ENCODE measurements at places on chromosomes 4 and X.

DNA sequence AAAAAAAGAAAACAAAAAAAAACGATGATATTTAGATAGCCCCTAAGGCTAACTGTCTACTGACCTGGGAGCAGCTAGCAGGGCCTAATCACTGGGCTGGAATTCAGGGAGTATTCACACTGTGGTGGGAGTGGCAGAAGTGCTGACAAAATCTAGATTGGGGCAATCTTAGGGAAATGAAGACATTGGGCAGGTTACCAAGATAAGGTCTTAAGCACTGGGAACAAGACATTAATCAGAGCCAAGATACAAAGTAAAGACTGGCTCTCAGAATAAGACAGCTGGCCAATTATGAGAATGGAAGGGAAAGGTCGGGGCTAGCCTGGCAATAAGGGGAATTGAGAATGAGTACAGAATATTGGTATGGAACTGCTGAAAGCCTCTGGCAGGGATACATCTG is 100.2 kb upstream of the GRIA3 start:
- no peak for DNase-seq

DNA sequence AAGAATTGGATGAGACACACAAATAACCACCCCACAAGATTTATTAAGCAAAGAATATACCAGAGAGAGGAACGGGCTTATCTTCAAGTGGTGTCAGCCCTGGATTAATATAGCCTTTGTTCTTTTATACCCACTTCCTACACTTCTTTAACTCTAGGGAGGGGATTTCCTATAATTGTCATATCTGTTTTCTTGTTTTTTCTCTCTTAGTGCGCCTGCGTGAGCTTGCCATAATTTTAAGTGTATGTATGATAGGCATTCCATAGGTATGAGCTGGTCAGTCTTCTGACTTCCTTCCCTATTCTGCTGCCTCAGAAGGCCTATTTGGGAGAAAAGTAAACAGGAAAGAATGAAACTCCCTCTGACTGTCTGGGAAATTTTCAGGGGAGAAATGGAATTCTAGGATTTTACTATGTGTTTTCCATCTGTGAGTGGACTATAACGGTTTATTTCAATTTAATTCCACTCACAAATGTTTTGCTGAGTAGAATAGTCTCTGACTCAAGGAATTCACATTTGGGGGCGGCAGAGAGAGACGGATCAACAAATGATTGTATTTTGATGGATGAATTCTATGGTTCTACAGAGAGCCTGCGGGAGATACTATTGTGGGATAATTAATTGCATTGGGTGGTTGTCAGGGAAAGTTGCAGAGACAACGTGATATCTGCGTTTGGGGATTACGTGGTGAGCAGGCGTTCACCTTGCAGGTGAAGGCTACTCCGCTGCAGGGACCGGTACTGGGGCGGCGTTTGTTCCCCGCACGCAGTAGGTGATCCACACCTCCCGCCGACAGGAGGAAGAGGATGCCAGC is 626 bp upstream of the CEP135 start:
- peak; percentile 15 for DNase-seq

GRCh38 chrX:103311399-103311780 is 600 bp upstream of the BEX2 start:
- no peak for DNase-seq

- DNase-seq = no peak
These were observed 131.0 kb downstream of the TET2 start for GRCh38 chr4:105277702-105278101.

DNA sequence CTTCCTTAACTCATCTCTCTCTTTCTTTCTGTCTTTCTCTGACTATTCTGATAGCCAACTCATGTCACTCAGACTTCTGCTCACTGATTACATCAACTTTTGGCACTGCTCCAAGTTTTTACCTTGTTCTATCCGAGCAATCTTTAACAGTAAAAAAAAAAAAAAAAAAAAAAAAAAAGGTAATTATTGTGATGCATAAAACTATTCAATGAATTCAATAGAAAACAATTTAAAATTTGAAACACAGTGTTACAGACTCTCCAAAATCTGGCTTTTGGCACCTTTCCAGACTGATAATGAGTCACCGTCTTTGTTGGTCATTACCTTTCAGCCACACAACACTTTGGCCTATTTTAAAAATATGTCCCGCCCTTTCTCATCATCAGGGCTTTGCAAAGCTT is 229.5 kb downstream of the GALNTL6 start:
- DNase-seq = no peak

DNA sequence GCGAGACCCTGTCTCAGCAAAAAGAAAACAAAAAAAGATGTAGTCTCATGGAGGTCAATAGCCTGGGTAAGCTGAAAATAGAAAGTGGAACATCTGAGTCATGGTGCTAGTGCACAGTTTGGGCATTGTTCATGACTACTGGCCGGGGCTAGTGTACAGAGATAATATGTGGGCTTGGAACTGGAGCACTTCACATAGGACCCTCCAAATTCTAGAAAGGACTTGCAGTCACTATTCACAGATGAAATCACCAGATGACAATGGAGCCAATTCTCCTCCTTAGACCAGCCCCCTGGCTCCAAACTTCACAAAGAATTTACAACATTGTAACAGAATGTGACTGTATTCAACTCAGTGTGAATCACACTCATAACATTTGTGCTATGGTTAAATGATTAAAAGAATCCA is 367.8 kb upstream of the SLC7A11 start:
- no peak for DNase-seq

DNA sequence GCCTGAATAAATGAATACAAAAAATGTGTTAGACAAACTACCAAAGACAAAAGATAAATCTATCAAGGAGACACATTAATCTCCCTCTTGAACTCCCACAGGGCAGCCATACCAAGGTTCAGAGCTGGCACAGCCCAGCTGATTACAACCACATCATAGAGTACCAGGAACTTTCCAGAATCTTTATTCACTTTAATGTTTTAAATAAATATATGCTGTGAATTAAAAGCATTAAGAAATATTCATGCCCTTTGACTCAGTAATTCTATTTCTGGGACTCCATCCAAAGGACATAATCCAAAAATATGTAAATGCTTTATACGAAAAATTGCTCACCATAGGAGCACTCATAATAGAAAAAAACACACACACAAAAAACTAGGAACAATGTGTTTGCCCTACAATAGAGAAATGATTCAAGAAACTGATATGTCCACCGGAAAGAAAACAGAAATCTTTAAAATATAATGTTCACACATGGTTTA is 126.0 kb downstream of the LDB2 start:
- no peak for DNase-seq

DNA sequence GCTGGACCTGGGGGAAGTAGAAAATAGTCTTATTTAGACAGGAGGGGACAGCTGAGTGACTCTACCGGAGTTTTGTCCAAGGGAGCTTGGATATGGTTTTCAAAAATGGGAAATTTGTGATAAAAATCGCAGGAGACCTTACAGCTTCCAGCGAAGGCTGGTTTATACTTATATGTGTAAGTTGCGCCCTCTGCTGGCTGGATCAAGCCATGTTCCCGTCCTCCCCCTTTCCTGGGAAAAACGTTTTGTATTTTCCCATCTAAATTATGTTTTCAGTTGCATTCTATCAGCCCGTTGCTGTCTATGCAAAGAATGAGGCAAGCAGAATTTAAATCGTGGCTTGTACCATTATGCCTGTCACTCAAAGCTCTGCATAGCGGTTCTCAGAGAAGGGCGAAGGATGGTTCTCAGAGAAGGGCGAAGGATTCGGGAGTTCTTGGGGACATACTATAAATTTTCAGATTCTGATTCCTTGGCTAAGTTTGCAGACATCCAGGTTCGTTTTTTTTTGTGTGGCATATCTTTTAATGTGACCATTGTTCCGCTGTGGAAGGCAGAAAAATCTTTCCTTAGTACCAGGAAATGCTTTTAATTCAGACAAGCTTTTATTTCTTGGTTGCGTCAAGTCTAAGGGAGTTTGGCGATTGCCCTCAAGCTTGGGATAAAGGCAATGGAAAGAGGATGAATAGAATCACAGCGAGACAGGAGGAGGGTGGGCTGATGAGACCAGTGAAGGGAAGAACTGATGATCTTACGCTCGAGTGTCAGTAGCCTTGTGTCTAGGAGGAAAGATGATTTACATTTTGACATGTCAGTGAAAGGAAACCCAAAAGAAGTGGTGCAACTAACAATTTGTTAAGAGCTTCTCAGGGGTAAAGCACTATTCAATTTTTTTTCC is 128.5 kb upstream of the ARX start:
- DNase-seq = no peak

GRCh38 chr4:155759372-155760252 is 791 bp downstream of the GUCY1B1 start:
- DNase-seq = no peak

Data from stimulated activated CD4-positive, alpha-beta T cell treated with anti-CD3 and anti-CD28 coated beads, TNF-alpha, amount 100 ng/mL, for 1 hour (primary cell).